ENCODE measurements at places on chromosomes 1 and 21. TPM values are rescaled to one million over a fixed set of nuclear protein-coding genes. Genes with fewer than 3 reads are reported as not detected.

Gene C1QB
- total RNA-seq = not detected

Gene TSPAN2
- 0.49 TPM for total RNA-seq

Gene STX12
- 50.8 TPM for total RNA-seq

Gene NMNAT2
- 4.4 TPM for total RNA-seq

Gene KIF26B
- total RNA-seq = 2.3 TPM

Gene RGS2
- 26.9 TPM for total RNA-seq

Gene TTC34
- 0.12 TPM for total RNA-seq

Gene RNF186
- total RNA-seq = not detected

All from RPMI7951 (cell line).